ENCODE measurements at places on chromosomes 11 and 22.

DNA sequence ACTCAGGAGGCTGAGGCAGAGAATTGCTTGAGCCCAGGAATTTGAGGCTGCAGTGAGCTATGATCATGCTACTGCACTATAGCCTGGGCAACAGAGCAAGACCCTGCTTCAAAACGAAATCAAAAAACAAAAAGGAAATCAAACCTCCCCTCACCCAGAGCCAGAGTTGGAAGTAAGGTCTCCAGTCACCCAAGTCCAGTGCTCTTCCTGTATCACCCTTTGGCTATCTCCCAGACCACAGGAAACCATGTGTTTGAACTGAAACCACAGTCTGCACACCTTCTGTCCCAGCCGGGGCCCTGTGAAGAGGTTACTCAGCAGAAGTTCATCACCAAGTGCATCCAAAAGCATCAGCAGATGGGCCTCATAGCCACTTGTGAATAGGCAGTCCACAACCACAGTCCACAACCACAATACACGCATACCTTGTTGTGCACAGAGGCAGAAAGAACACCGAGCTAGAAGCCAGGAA is 4.6 kb downstream of the MYH9 start:
- no peak for DNase-seq

DNA sequence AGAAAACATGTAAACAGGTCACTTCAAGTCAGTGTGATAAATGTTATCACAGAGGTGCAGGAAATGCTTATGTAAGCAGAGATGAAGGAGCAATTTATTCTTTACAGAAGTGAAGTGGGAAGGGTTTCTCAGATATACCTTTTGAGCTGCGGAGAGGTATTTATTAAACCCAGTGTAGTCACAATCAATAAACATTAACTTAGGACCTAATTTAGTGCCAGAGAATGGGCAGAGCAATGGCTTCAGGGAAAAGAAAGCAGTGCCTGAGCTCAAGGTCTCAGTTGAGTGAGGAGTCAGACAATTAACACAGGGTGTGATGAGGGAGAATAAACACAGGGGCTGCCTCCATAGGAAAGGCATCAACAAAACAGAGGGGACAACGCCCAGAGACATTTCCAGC is 1.9 kb downstream of the MS4A5 start:
- DNase-seq, result no peak

DNA sequence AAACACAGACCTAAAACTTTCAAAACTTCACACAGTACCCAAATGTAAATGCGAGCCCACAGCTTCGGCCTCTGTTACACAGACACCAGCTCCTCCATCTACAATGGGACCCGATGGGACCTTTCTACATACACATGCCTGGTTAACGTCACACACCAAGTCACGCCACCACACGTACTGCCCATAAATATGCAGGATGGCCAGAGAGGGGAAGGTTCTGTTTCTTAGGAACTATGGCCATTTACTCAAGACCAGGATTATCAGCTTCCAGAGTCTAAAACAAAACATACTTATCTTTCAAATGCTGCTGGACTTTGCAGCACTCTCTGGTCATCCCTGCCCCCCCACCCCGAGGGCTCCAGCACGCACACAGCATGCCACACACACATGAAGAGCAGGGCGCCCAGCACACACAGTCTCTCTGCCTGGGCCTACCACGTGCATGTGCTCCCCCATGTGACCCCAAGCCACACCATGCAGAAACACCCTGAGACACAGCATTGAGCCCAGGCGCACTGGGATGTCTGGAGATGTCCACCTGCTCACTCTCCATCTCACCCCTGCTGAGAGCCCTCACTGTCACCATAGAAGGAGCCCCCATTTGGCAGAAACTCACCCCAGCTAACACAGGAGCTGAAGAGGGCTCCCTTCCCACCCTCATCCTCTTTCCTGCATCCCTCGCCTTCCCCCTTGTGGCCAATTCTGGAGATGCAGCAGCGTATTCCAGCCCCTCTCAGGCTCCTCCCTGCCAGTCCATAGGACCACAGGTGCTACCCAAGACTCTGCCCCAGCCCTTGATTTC is 61.8 kb downstream of the SLC22A12 start:
- peak; percentile 47 for DNase-seq

DNA sequence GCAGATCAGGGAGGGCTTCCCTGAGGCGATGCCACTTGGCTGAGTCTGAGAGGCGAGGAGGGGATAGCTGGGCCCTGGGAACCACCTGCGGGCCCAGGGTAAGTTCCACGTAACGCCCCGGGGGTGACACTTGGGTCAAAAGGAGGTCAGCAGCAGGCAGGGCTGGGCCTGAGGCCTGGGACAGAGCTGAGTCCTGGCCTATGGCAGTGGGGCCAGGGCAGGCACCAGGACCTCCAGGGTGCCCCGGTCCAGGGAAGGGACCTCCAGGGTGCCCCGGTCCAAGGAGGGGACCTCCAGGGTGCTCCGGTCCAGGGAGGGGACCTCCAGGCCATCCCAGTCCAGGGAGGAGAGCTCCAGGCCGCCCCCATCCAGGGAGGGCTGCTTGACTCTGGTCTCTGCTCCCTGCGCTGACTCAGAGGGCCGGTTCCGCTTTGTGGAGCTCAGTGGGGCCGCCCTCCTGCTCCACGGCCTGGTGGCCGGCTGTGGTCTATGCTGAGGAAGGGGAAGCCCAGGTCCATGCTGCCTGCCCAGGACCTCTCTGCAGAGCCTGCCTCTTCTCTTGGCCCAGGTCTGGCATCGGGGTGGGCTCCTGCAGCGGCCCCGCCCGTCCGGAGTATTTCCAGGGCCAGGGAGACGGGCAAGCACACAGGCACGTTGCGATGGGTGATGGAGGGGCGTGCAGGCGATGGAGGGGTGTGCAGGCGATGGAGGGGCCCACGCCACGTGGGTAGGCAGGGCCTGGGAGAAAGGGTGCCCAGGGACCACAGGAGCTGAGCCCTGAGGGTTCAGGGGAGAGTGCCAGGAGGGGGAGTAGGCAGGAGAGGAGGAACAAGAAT is 19.5 kb upstream of the WNT7B start:
- DNase-seq, result no peak

DNA sequence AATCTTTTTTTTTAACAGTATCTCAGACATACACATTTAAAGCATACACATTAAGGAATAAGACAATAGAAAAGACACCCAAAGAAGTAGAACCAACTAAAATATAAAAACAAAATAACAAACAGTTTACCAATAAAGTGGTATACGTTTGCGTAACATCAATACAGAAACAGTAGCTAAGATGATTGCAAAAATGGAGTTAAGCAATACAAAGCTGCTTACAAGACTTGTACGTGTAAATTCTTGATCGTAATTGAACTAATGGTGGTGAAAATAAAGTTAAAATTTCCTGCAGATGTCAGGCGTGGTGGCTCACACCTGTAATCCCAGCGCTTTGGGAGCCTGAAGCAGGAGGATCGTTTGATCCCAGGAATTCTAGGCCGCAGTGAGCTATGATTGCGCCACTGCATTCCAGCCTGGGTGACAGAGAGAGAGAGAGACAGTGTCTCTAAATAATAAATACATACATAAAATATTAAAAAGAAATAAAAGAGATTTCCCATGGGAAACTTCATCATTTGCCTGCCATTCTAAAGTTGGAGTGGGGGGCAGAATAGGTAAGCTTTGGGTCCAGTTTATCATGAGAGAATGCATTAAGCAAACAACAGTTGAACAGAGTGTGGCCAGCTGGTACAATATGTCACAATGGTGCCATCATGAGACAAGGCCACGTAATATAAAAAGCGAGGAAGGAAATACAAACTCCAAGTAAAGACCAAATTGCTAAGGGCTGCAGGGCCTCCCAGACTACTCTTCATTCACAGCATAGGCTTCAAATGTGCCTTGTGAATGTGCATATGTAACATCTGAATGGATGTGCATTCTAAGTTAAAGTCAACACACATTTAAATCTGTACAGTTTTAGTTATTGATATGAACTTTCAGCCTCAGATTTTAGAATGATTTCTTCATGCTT is 38.9 kb upstream of the EED start:
- no peak for DNase-seq

DNA sequence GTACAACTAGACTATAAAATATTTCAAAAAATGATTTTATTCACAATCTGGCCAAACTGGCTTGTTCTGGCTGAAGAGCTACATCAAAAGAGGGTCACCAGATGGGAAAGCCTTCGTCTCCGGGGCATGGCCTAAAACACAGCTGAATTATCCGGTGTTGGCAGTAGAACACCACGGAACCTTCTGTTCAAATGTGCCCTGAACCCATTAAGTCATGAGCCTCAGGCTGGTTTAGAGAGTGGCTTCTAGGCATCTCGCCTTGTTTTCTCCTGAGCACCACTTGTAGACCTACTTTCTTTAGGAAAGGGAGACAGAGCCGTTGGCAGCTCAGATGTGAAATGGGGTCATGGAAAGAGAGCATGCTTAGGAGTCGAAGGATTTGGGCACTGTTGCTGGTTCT is 890.2 kb downstream of the NTM start:
- no peak for DNase-seq

- DNase-seq, result no peak
Measured at GRCh38 chr11:96275801-96276594, 67.0 kb downstream of the MAML2 start.

DNA sequence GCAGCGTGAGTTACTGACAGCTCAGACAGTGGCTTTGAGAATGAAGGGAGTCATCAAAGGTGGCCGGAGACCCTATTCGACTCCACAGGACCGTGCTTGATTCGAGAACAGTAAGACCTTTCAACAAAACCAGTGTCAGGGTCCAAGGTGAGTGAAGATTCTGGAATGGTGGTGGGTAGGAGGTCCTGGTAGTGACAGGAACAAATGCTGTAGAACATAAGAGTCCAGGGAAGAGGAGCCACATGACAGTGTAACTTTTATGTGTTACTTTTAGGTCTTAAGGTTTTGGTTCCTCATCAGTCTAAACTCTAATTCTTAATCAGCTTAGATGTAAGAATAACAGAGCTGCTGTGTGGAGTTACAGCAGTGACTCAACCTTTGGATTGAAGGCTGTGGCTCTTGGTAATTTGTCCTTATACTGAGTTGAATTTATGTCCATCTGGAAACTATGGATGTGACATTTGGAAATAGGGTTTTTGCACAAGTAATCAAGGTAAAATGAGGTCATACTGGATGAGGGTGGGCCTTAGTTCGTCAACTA is 1.8 kb downstream of the TBC1D22A start:
- DNase-seq, result no peak

DNA sequence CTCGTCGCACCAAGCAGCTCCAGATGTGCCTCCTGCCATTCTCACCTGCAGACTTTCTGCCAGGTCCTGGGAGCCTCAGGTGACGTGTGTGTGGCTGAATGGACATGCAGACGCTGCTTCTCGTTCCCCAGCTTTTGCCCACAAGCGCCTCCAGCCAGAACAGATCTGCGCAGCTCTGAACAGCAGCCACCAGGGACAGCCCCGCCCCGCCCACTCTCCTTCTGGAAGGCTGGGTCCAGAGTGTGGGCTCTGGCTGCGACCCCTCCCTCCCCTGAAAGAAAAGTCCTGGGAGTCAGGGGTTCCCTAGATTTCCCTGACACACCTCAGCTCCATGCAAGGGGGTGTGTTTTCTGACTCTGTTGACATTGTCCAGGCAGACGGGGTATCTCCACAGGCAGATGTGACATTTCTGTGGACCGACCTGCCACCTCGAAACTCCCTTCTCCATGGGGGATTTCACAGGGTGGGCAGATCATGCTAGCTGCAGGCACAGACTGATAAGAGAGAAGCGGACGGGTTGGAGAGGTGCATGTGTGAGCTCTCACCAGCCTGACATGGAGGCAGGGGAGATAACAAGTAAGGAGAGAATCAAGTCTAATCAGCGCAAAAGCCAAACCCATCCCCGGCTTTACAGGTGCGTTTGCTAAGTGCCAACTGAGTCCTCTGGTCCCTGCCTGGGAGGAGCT is 19.8 kb downstream of the SLCO2B1 start:
- DNase-seq, result no peak

- DNase-seq, result no peak
Measured at GRCh38 chr11:107549253-107549953, 16.1 kb downstream of the ALKBH8 start.

- no peak for DNase-seq
Measured at GRCh38 chr11:71197096-71197495, 55.3 kb downstream of the SHANK2 start.

DNA sequence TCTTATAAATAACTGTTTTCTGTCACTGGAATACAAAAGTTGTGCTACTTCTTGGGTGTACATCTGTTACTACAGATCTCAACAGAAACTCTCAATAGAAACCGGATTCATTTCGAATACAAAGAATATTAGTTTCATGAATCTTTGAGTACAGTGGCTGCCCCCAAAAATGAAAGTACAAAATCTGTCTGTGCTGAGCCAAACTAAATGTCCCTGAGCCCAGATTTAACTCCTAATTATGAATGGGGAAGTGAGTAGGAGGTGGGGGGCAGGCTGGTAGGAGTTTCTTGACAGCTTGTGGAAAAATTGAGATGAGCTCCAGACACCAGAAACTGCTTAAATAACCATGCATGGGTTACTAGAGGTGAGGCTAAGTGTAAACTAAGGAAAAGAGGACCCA is 41.6 kb downstream of the PITPNB start:
- no peak for DNase-seq

DNA sequence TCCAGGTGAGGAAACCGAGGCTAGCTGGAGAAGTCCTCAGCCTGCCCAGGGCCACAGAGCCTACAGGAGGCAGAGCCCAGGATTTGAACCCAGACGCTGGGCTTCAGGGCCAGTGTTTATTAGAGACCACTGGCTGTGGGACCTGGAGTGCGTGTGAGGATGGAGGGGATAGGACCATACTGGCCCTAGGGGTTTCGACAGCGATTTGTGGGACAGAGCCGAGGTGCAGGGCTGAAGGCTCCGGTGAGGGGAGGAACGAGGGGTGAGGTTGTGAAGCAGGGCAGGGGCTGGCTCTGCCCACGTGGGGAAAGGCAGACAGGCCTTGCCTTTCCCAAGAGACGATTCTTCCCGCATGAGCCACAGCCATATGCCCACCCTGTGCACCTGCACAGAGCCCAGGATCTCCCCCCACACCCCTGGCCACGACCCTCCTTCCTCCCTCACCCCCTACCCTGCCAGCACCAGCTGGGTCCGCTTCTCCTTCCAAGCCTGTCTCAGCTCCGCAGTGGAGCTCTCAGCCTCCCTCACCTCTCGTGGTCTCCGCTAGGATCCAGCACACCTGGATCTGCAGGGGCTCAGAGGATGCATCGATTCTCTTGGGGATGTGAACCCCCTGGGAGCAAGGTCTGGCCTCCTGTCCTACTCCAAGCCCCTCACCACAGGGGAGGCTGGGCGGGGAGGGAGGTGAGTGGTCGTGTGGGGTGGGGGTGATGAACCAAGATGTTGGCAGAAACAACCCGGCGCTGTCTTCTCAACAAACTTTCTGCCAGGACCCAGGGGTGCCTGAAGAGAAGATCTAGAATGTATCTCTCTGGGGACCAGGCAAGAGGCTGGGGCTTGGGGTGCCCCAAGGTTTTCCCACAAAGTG is 58.4 kb downstream of the RTL6 start:
- DNase-seq, result no peak

GRCh38 chr11:79493555-79494171 is 52.8 kb upstream of the TENM4 start:
- no peak for DNase-seq

Measured in stimulated activated CD8-positive, alpha-beta memory T cell treated with anti-CD3 and anti-CD28 coated beads, Interleukin-2, amount 100 ng/mL, for 1 hour (primary cell).